ENCODE measurements at places on chromosomes 2 and 18. TPM values are rescaled to one million over a fixed set of nuclear protein-coding genes. Genes with fewer than 3 reads are reported as not detected.

GRCh38 chr2:225064928-225065327 is 22.7 kb upstream of the DOCK10 start:
- no peak for DNase-seq

DNA sequence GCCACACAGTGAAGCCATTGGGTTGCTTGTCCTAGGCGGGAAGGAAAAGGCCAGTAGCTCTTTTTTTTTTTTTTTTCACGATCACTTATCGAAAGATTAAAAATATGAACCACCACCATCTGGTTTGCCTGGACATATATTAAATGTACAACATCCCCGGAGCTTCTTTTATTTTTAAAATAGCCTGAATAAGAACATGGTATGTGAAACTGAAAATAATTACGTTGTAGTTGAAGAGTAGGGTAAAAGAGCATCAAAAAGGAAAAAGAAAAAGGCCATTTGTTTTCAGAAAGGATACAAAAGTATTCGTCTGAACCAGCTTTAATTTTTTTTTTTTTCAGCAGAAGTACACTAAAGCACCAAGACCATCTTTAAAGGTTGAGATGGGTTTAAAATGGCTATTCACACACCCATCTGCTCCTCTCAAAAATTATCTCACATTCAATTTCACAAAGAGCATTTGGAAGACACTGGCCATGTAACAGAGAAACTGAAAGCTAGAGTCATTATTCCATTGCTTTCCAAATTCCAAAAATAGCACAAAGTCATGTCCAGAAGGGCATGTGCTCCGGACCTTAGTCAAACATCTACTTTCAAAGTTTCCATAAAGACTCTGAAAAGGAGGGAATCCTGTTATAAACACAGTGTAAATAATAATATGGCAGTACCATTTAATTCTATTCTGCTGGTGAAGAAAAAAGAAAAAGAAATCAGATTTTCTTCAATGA is 82.9 kb downstream of the SCN3A start:
- DNase-seq = no peak

DNA sequence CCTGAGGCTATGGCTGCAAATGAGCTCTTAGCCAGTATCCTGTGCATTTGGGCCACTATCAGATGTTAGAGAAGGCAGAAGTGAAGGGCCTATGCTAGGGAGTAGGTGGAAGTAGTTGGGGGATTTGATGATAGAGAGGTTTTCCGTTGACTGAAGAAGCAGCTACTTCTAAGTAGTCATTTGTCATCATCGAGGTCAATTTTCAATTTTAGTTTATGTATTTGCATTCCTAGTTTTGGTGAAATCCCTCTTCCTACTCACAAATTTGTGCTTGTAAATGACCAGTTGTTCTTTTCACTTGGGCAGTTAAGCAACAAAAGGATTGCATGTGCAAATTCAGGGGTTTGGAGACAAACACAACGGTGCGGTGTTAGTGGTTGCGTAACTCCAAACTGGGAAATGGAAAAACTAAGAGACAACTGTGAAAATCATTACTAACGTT is 48.5 kb upstream of the PELI1 start:
- no peak for DNase-seq

RIT2 gene
- total RNA-seq = not detected

DNA sequence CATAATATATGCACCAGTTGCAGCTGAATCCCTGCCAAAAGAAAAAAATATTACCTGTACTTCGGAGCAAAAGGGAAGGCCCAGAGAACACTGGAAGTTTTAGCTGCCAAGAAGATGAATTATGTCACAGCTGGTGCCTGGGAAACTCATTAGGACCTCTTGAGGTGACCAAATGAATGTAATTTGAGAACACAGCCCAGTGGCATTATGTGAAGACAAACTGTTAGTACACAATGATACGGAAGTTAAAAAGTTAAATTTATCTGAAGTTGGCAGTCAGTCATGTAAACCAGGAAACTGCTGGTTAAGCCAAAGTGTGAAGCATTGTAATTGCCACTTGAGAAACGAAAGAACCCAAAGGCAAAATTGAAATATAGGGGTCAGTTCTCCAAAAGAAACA is 80.7 kb downstream of the EML4 start:
- DNase-seq = no peak

- no peak for DNase-seq
These were observed 229.5 kb downstream of the PIEZO2 start for GRCh38 chr18:10919851-10920250.

HMSD gene
- total RNA-seq = not detected

- no peak for DNase-seq
These were observed 47.2 kb downstream of the VAPA start for GRCh38 chr18:9961041-9961440.

KCTD18 gene
- total RNA-seq = 10.4 TPM

- no peak for DNase-seq
These were observed 1.6 kb upstream of the ANKRD44 start for GRCh38 chr2:197312186-197312585.

DNA sequence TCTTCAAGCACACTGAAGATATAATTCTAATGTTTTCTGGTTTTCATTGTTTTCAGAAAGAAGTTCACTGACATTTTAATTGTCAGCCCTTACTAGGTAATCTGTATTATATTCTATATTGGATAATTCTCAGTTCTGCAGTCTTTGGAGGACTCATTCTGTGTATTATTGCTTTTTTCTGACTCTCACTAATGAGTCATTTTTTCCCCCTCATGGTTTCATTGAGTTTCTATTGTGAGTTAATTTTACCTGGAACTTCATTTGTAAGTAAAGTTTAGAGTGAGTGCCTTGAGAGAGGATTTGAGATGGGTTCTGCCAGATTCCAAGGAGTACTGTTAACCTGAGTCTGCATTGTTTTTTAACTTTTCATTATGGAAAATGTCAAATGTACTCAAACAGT is 90.4 kb upstream of the LYPD1 start:
- DNase-seq = no peak

DNA sequence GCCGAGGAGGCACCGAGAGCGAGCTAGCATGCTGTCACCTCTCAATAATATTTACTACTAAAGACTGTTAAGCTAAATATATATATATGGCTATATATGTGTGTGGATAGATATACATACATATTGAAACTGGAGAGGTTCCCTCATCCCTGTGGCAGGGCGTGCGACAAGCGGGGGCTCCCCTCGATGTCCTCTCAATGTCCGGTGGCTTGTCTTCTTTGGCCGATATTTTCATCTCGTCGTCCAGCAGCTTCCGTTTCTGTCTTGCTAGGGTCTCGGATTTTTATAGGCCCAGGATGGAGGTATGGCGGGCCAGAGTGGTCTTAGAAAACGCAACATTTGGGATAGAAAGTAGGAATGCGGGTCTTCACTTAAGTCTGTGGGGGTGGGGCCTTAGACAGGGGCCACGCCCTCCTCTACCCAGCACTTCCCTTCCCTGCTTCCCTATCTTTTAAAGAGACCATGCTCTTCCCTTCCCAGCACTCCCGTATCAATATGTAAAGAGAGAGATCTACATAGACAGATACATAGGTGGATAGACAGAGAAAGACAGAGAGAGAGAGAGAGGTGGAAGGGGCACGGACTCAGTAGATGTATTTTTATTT is 866.8 kb downstream of the DSC3 start:
- no peak for DNase-seq

DNA sequence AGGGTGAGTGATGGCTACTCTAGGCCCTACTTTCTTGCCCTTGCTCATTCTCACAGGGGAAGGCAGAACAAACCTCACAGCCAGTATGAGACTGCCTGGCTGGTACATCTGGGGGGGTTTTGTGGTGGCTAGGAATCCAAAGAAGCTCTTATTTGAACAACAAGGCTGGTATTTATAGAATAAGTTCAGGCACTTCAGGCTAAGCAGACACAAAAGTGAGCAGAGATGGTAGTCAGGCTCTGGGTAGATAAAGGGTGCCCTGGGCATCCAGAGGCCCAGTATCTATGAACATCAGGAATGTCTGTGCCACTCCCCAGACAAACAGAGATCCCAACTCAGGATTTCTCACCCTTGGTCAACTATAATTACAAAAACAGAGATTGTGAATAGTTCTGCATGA is 57.2 kb upstream of the RTN4 start:
- no peak for DNase-seq

OLA1 gene
- total RNA-seq = 82.1 TPM

GRCh38 chr2:211751848-211752247 is 786.8 kb downstream of the ERBB4 start:
- DNase-seq = no peak

- DNase-seq = peak; percentile 55
These were observed 99.6 kb upstream of the MGAT5 start for GRCh38 chr2:134154246-134154645.

GRCh38 chr2:117562654-117563053 is 251.8 kb upstream of the DDX18 start:
- DNase-seq = no peak

DNA sequence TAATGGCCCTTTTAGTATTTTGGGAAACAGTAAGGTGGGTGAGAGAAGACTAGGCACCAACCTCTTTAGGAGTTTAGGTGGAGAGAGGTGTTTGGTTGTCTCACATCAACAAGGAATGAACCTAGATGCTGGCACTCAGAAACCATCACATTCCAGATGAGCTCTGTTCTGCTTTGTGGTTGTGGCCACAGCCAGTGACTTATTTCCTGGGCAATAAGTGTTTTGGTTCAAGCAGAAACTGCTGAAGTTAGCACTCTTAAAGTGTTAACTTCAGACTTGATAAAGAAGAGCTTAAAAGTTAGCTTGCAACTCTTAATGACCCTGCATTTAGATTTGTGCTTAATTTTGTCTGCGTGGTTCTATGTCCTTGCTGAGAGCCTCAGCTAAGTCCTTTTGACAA is 929.2 kb downstream of the SLC4A3 start:
- no peak for DNase-seq

DNA sequence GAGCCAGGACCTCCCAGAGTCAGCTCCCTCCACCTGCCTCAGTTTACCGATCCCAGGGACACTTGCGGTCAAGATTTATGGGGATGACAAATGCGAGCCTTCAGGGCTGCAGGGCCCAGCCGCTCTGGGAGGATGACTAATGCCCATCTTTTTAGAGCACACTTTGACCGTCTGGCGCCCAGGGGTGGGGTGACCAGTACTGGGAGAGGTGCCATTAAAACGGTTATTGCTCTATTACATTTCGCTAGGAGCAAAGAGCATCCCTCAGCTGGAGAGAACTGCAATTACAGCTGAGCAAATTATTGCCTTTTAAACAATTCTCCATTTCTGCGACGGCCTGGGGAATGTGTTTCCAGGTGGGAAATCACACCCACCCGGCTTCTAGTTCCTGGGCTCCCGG is 42.6 kb upstream of the HPCAL1 start:
- DNase-seq = peak; percentile 5

ANO7 gene
- 1.8 TPM for total RNA-seq

DNA sequence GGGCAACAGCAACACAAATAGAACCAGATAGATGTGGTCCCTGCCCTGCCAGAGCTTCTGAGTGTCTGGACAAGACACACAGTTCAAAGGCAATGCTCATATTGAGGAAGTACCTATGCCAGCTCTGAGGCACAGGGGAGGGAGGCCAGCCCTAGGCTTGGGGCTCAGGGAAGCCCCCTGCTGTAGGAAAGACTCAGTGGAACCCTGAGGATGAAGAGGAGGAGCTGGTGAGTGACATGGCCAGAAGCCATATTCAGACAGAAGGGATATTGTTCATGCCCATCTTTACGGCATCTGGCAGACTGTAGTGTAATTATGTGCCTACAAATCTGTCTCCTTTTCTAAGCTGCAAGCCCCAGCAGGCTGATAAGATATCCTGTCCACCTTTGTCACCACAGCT is 8.8 kb downstream of the SIGLEC15 start:
- DNase-seq = no peak

GRCh38 chr2:19000776-19001175 is 357.6 kb downstream of the OSR1 start:
- DNase-seq = no peak

SNED1 gene
- total RNA-seq = 12.2 TPM

CACNB4 gene
- 0.32 TPM for total RNA-seq
